ENCODE measurements at places on chromosomes 5 and 9.
A peak's percentile ranks its signal among the peaks of the same experiment; 100 is the strongest.

- DNase-seq, result no peak
These were observed 42.0 kb downstream of the TRPM3 start for GRCh38 chr9:71079451-71079850.

GRCh38 chr5:79454043-79454442 lies 59.9 kb downstream of the HOMER1 start:
- DNase-seq, result no peak

GRCh38 chr5:57664700-57665099 lies 182.1 kb upstream of the ACTBL2 start:
- DNase-seq, result no peak

GRCh38 chr5:172873513-172873912 lies 39.5 kb downstream of the ERGIC1 start:
- no peak for DNase-seq

- DNase-seq, result no peak
These were observed 50.2 kb downstream of the C9orf50 start for GRCh38 chr9:129570450-129571297.

- DNase-seq, result no peak
These were observed 119.5 kb downstream of the ANXA1 start for GRCh38 chr9:73270967-73271721.

- DNase-seq, result no peak
These were observed 712.1 kb downstream of the MTRR start for GRCh38 chr5:8581047-8581446.

GRCh38 chr5:140868721-140869554 lies at the start of gene PCDHA11:
TSS of gene PCDHA11 (plus strand) at chr5:140868957. CDS start at chr5:140869104, 147 bp downstream.
- DNase-seq, result no peak

DNA sequence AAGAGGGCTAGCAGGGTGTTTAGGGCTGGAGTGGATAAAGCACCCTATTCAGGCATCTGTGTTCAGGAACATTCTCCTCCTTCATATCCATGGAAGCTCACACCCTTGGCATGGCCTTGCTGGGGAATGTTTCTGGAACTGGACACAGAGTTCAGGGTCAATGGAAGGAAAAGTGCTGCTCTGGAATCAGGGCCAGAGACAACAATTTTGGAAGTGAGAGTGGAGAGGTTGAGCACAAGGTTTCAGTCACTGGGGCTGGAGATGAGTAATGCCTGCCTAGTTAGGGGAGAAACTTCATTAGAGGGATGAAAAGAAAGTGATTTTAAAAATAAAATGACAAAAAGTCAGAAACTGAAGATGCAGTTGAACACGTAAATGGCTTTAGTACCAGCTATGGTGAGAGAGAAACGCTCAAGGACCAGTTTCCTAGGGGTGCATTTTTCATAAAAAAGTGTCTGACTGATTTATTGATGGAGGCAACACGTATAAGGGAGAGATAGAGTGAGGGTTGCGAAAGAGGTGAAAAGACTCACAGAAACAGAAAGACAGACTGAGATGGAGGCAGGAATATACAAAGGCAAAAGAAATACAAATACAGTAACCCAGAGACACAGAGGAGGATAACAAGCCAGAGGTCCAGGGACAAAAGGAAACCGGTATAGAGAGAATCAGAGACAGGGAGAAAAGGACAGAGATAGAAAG lies 8.0 kb upstream of the TNFSF15 start:
- DNase-seq, result no peak

DNA sequence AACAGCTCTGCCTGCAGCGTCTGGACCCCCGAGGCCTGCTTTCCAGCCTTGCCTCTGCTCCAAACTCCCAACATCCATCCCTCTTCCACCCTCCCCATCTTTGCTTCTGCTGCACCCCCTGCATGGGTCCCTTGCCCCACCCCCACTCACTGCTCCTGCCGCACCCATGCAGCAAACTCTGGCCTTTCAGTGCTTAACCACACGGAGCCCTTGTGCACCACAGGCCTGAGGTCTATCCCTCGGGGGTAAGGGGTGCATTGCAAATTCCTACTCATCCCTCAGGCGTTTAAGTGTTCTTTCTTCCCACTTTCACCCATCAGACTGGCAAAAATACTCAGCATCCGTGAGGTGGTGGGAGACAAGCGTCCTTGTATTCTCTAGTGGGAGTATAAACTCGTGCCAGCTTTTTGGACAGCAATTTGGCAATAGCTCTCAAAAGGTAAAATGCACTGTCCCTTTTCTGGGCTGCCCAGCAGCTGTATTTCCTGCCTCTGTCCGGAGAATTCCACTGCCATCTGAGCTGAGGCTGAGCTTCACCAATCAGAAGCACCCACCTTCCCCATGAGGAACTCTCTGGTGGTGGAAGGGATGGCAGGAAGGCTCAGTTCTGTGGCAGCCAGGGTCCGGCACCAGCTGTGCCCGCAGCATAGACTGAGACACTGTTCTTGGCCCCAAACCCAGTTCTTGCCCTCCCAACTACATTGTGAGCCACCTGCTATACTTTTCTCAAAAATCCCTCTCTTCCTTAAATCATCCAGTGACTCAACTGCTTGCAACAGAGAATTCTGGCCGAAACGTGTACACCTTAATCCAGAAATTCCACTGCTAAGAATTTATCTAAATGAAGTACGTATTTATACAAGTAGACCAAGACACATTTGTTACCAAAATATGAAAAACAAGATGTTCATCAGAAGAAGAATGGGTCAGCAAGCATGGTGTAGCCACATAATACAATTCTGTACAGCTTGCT lies 15.0 kb downstream of the PSMB7 start:
- no peak for DNase-seq

DNA sequence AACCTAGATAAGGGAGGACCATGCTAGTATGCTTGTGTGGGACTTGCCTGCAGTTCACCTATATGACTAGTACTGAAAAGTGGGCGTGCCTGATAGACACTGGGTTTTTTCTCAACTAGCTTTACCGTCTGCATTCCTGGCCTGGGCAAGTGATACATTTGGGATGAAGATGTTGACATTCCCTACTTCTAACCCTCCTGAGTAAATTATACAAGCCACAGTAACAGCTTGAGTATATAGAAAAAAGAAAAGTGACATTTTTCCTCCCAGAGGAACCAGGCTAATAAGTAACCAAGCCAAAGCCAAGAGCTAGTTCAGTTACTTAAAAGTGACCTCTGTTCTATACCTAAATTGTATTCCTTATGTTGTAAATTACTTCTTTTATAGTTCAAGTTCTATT lies 153.8 kb upstream of the CYLC2 start:
- no peak for DNase-seq

DNA sequence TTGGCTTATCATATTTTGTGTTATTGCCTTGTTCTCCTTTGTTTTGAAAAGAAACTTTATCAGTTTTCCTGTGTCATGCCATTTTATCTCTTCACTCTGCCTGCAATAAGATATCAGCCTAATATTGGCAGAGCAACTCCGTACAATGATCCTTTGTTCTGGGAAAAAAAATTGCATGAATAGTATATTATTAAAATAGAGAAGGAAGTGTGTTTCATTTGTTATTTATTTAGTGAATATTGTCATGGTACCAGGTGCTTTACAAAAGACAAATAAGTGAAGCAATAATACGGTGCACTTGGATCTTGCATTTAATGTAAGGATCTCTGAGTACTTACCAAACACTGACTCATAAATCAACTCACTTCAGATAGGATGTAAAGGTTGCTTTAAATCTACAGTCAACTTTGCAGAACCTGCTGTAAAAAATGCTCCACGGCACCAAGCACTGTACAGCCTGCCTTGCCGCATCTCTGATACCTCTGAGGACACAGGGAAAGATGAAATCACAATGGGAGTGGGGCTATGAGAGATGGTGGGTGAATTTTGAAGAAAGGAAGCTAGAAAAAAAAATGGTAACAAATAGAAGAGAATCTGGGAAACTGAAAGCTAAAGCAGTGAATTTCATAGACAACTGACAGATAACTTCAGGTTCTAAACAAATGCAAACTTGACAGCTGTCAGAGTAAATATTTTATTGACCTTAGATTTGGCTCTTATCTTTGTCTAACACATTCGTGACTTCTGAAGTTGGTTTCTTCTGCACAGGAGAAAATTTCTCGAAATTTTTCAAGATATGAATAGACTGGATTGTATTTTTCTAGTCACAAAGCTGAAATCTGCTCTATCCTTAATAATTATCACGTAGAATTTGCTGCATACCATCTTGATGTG lies 232.1 kb downstream of the ENC1 start:
- DNase-seq, result peak; percentile 40

- DNase-seq, result no peak
These were observed 105.5 kb upstream of the PITX1 start for GRCh38 chr5:135139381-135140134.

- no peak for DNase-seq
These were observed 45.5 kb upstream of the KIF2A start for GRCh38 chr5:62260513-62260912.

- DNase-seq, result no peak
These were observed 35.5 kb downstream of the PTGS1 start for GRCh38 chr9:122406070-122406890.

DNA sequence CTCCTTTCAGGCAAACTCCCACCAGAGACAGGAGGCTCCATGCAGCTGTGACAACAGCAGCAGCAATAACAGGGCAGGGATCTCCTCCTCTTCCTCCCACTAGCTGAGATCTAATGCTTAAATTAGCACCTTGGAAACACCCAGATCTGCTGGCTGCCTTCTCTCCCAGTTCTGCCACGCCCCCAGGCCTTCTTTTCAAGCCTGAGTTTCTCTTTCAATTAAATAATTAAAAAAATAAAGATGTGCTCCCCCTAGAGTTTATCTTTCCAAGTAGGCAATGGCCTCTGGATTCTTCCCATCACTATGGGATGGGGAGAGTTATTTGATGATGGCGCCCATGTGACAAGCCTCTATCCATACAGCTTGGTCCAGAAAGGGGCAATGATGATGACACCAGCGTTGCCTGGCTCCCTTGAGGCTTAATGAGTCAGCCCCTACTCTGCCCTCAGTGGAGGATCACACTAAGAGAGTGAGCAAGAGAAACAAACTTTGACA lies 3.8 kb downstream of the FAM219A start:
- DNase-seq, result no peak

DNA sequence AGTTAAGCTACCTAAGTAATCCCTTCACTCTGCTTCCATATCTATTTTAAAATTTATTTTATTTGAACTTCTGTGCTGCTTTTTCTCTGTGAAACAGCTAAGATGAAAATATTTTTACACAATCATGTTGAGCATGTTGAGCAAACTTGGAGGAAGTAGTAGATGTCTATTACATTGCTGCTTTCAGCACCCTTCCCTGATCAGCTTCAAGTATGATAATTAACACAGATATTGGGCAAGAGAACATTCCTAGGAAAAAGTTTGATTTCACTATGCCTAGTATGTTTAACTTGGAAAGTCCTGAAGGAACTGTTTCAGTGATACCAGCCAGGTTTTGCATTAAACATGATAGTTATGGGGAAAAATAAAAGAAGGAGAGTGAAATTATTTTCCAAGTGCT lies 283.6 kb downstream of the ELAVL2 start:
- DNase-seq, result no peak

- DNase-seq, result no peak
These were observed 11.9 kb downstream of the FGFR4 start for GRCh38 chr5:177098470-177099141.

DNA sequence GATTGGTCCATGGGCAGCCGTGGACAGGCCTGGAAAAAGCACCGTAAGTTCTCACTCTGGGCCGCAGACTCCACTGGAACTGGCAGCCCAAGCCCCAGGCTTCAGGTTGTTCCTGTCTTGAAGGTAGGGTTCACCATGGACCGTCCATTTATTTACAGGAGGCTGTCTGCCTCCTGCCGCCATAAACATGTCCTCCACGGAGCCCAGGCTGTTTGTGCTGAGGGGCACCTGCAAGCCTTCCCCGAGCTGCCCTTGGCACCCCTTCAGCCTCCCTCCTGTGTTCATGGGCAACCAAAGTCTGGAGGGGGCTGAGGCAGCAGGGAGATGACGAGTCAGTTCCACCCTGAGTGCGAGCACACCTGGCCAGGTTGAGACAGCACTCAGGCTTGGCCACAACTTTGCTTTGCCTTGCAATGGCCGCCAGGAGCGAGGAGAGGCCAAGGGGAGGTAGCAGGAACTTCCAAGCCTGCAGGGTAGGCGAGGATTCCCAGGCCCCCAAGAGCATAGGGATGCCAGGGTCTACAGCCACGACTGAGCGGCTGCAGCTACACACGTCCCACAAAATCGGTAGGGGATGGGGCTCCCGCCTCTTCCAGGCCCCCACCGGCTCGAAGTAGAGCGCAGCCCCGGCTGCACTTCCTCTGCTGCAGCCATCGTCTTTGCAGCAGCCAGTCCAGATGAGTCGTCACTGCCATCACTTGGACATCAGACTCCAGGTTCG lies 1625.6 kb upstream of the ACO1 start:
- no peak for DNase-seq

- DNase-seq, result no peak
These were observed 32.9 kb downstream of the FGD3 start for GRCh38 chr9:92980085-92980745.

DNA sequence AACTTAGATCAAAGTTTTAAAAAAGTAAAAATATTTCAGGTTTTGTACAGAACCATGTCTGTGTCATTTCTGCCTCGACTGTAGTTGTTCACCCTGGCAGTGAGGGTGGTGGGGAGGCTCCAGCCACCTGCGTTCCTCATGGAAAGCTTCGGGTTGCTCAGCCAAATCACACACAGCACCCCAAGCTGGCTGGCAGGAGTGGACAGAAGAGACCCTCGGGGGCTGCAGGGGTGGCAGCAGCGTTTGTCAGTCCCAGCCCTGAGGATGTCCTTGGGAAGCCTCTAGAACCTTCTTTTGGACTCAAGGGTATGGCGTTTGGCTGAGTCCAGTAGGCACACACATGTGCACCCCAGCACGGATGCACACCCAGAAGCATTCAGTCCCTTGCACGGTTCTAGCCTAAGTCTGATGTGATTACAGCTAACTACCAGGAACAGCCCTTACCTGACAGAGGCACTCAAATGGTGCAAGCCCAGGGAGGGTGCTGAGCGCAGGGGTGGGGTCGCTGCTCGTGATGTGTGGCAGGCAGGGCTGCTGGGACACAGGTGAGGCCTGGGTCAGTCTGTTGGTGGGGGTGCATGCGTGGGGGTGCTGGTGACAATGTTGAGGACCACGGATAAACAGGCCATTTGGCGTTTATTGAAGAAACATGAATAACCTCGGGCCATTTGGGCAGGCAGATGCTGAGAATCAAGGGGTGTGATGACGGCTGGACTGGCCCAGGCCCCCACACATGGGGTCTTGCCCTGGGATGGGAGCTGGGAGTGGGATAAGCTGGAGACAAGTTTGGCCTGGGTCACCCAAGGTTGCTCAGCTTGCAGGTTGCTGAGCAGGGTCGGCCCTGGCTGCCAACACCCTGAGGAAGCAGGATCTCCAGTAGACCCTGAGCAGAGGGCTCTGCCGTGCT lies 103.4 kb downstream of the PHF2 start:
- no peak for DNase-seq

DNA sequence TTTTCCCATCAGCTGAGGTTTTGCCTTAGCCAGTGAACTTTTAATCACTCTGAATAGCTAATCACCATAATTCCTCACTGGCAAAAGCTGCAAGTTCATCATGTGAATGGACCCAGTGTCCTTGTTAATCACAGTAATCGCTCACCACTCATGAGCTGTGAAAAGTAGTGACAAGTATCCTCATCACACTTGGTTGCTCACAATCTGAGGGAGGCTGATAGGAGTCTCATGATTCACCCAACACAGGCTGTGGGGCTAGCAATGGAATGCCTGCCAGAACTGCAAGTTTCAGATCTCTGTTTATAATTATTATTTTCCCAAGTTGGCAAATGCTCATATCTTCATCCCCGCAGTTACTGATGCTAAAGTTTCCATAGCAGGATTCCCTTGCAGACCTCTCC lies 467.2 kb downstream of the KIF4B start:
- DNase-seq, result no peak
